ENCODE measurements at places on chromosomes 7 and 10. TPM values are rescaled to one million over a fixed set of nuclear protein-coding genes. Genes with fewer than 3 reads are reported as not detected.

CLDN4 gene
- 183 TPM for total RNA-seq

GIMAP6 gene
- 73.6 TPM for total RNA-seq

ADK gene
- total RNA-seq, result 84.4 TPM

LRMDA gene
- total RNA-seq, result 23.8 TPM

TNS3 gene
- total RNA-seq, result 75.0 TPM

OR6V1 gene
- not detected for total RNA-seq

RADIL gene
- 4.9 TPM for total RNA-seq

PILRA gene
- 4.4 TPM for total RNA-seq

CNNM1 gene
- total RNA-seq, result 0.67 TPM

MBL2 gene
- total RNA-seq, result not detected

KCTD7 gene
- total RNA-seq, result 19.3 TPM

STEAP1 gene
- total RNA-seq, result 8.6 TPM

TMEM270 gene
- total RNA-seq, result not detected

AKR1D1 gene
- total RNA-seq, result not detected

VPS37D gene
- 3.9 TPM for total RNA-seq

CAMK2G gene
- total RNA-seq, result 27.4 TPM

MMP21 gene
- not detected for total RNA-seq

FAM13C gene
- 14.4 TPM for total RNA-seq

RAB19 gene
- total RNA-seq, result 9.7 TPM

CYP2C18 gene
- not detected for total RNA-seq

SIRT1 gene
- 21.4 TPM for total RNA-seq

PIP gene
- total RNA-seq, result not detected

CLDN3 gene
- 323 TPM for total RNA-seq

AKR1E2 gene
- total RNA-seq, result 14.4 TPM

FAM25C gene
- total RNA-seq, result not detected

ANKRD30A gene
- not detected for total RNA-seq

SGCE gene
- total RNA-seq, result 77.0 TPM

PLPP4 gene
- total RNA-seq, result not detected

DYNC1I1 gene
- total RNA-seq, result 6.6 TPM

PALD1 gene
- total RNA-seq, result 28.2 TPM

TRIM74 gene
- not detected for total RNA-seq

SUGCT gene
- 1.3 TPM for total RNA-seq

INMT gene
- 22.8 TPM for total RNA-seq

ZP3 gene
- 1.0 TPM for total RNA-seq

C10orf90 gene
- 1.4 TPM for total RNA-seq

NPFFR1 gene
- 0.13 TPM for total RNA-seq

LRRN3 gene
- total RNA-seq, result 15.9 TPM

CDC14C gene
- total RNA-seq, result not detected

OGDHL gene
- 99.8 TPM for total RNA-seq

CNPY1 gene
- total RNA-seq, result not detected

SEMA3E gene
- total RNA-seq, result 0.94 TPM

HIPK2 gene
- total RNA-seq, result 47.6 TPM

KAZALD1 gene
- total RNA-seq, result 9.9 TPM

SYT15B gene
- 2.8 TPM for total RNA-seq

CPA2 gene
- not detected for total RNA-seq

RPEL1 gene
- total RNA-seq, result not detected

HOXA7 gene
- 2.1 TPM for total RNA-seq

PNLIPRP3 gene
- total RNA-seq, result 0.46 TPM

TMEM229A gene
- not detected for total RNA-seq

PNPLA8 gene
- 62.1 TPM for total RNA-seq
